Nephron progenitor cell (in vitro differentiated cells): ENCODE measurements at places on chromosomes 12 and 14.

DNA sequence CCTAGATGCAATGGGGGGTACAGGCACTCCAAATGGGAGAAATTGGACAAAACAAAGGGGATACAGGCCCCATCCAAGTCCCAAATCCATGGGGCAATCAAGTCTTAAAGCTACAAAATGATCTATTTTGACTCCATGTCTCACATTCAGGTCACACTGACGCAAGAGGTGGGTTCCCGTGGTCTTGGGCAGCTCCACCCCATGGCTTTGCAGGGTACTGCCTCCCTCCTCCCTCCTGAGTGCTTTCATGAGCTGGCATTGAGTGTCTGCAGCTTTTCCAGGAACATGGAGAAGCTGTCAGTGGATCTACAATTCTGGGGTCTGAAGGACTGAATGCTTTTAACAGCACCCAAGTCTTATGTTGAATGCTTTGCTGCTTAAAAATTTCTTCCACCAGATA lies 274.5 kb upstream of the LRIG3 start:
- no peaks in the 10 kb centered on the region for H3K36me3 ChIP-seq
- H3K4me1 ChIP-seq = no peaks in the 10 kb centered on the region
- peaks cover 2% of the 10 kb centered on the region for H3K27me3 ChIP-seq
- DNase-seq = no peak
- H3K4me3 ChIP-seq = no peak overlapping the region
- no peak overlapping the region for H3K27ac ChIP-seq

DNA sequence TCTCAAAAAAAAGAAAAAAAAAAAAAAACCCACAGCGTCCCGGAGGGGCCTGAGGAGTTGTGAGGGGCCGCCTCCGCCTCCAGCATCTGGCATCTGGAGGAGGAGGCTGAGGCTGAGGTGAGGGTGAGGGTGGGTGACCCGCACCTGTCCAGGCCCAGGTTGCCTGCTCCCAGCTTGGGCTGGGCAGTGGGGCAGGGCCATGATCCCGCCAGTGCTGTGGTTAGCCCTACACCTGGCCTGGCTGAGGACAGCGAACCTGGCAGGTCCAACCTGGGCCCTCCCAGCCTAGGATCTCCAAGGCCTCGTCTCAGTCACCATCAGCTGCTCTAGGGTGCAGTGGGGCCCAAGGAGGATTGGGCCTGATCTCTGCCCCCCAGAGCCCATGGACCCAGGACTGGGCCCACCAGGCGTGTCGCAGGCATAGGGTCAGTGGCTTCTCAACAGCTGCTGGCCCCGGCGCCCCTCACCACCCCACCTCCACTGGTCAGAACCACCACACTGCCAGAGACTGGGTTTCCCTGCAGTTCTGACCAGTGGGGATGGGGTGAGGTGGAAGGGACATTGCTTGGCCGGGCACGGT lies 36.3 kb upstream of the RCOR1 start:
- H3K4me1 ChIP-seq = peaks cover 14% of the 10 kb centered on the region
- H3K4me3 ChIP-seq = no peak overlapping the region
- DNase-seq = no peak

DNA sequence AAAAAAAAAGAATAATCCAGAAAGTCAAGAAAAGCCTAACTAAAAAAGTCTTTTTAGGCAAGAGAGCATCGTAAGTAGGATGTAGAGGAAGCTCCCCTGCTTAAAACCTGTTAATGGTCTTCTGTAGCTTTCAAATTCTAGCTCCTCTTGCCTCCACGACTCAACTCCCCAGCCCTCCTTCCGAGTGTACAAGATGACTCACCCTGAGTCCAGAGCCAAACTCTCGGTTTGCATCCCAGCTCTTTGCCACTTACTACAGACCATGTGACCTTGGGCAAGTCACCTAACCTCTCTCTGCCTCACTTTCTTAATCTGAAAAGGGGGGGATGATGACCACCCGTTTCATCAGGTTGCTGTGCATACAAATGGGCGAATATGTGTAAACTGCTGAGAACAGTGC lies 460.4 kb downstream of the DPF3 start:
- H3K4me1 ChIP-seq = peaks cover 4% of the 10 kb centered on the region
- DNase-seq = no peak
- peaks cover 12% of the 10 kb centered on the region for H3K27me3 ChIP-seq
- H3K36me3 ChIP-seq = no peaks in the 10 kb centered on the region
- H3K4me3 ChIP-seq = no peak overlapping the region

GRCh38 chr14:61752626-61753025 lies 9.6 kb upstream of the SNAPC1 start:
- H3K27ac ChIP-seq = no peak overlapping the region
- H3K4me1 ChIP-seq = peaks cover 53% of the 10 kb centered on the region
- DNase-seq = no peak
- peaks cover 7% of the 10 kb centered on the region for H3K27me3 ChIP-seq

DNA sequence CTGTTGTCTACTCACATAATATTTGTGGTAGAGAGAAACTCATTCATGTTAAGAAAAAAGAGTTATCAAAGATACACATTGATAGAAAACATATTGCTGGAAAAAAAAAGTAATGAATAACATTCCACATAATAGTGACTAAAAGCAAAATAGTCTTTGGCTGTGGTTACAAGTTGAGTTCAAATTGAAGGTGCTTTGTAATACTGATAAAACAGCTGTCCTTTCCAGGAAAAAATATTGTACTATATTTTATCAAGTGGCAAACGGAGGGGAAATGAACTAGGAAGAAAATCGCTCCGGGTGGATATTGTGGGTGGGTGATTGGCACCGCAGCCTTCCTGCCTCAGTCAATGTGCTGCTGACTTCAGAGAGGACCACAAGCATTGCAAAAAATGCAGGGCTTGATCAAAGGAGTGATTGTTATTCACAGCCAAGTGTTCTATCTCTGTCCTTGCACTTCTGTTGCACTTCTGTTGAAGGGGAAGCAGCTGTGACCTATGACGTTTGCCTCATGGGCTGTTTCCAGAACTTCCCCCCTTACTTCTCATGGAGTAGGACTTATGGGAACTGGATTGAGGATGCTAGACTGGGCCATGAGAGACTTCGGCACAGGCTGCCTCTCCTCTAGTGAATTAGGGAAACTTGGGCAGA lies 114.4 kb downstream of the VRK1 start:
- DNase-seq = no peak
- H3K27me3 ChIP-seq = peaks cover 15% of the 10 kb centered on the region
- no peak overlapping the region for H3K27ac ChIP-seq
- H3K4me1 ChIP-seq = peaks cover 5% of the 10 kb centered on the region
- H3K4me3 ChIP-seq = no peak overlapping the region
- peaks cover 46% of the 10 kb centered on the region for H3K36me3 ChIP-seq

GRCh38 chr14:62776300-62776699 lies 269.0 kb downstream of the KCNH5 start:
- DNase-seq = no peak
- no peak overlapping the region for H3K27ac ChIP-seq
- H3K27me3 ChIP-seq = no peaks in the 10 kb centered on the region
- no peaks in the 10 kb centered on the region for H3K4me1 ChIP-seq
- no peak overlapping the region for H3K4me3 ChIP-seq

DNA sequence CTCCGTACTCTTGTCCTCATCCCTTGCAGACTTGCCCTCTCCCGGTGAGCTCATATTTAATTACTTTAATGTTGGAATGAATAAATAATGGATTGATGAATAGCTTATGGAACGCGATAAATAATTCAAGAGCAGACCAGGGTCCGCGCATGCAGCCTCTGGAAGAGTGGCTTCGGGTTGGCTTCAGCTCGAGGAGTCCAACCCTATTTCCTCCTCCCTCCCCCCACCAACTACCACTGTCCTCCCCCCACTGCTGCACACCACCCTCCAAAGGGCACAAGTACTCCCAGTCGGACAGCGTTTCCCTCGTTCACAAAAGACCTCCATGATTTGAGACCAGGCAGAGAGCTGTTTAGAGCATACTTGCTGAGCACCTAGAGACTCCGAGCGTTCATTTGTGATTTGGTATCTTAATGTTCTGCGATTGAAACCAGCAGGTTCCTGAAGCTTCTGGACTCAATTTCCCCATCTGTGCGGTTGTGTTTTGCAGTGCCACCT lies 647 bp upstream of the SIX1 start:
- peaks cover 32% of the 10 kb centered on the region for H3K36me3 ChIP-seq
- peak overlapping the region; percentile 97 for H3K4me3 ChIP-seq
- peak overlapping the region; percentile 97 for H3K27ac ChIP-seq
- peaks cover 63% of the 10 kb centered on the region for H3K4me1 ChIP-seq
- peak; percentile 44 for DNase-seq

GRCh38 chr14:21102521-21103410 lies 1.9 kb downstream of the TMEM253 start:
- H3K4me3 ChIP-seq = peak overlapping the region; percentile 89
- H3K36me3 ChIP-seq = no peaks in the 10 kb centered on the region
- peak overlapping the region; percentile 88 for H3K27ac ChIP-seq
- DNase-seq = no peak

DNA sequence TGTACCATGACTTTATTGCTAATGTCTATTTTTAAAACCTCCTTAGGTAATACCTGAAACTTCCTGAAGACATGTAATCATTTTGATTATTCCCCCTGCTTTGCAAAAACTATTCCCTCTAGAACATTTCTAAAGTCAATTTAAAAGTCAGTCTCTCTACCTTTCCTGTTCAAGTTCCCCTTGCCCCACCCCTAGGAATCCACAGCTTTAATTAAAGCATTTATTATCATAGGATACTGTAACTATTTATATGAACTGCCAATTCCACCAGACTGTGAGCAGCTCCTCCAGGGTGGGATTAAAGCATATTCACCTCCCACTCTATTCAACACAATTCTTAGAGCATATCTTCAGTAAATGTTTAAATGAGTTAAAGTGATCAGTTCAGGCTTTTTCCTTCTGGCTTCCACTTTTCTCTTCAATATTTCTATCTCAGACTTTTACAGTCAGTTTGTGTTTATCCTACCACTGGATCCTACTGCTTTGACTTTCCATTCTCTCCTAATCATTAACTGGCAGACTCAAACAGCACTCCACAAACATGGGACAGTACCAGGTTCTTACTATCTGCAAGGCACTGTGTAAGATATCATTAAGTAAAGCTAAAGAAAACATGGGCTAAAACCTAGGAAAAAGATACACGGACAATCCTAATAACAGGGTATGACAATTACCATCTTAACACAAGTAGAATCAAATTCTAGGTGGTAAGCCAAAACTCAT lies 39.1 kb downstream of the PTPN21 start:
- H3K27ac ChIP-seq = peak overlapping the region; percentile 98
- peaks cover 37% of the 10 kb centered on the region for H3K36me3 ChIP-seq
- no peak for DNase-seq
- no peaks in the 10 kb centered on the region for H3K27me3 ChIP-seq

DNA sequence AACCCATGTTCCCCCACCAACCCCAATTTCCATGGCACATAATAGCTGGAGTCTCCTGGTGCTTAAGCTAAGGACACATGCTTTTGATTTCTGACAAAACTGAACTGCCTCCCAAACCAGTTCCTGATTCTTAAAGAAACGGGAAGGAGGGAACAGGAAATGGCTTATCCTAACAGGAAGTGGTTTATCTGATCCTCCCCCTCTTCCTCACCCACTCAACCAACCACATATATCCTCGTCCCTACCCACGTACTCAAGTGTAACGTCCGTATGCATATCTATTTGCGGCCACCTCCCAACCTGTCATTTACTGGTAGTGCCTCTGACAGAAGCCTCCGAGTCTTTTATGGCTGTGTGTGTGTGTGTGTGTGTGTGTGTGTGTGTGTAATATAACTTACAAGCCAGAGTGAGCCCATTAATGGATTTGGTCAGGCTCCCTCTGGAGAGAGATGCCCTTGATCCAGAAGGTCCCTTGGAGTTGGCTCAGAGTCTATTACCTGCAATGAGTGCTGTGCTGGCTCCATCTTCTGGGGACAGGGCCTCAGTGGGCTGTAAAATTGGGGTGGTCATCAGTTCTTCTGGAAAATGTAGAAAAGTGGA lies 7.7 kb downstream of the DAZAP2 start:
- no peak for DNase-seq
- no peak overlapping the region for H3K4me3 ChIP-seq
- peaks cover 4% of the 10 kb centered on the region for H3K27me3 ChIP-seq
- peaks cover 32% of the 10 kb centered on the region for H3K4me1 ChIP-seq

DNA sequence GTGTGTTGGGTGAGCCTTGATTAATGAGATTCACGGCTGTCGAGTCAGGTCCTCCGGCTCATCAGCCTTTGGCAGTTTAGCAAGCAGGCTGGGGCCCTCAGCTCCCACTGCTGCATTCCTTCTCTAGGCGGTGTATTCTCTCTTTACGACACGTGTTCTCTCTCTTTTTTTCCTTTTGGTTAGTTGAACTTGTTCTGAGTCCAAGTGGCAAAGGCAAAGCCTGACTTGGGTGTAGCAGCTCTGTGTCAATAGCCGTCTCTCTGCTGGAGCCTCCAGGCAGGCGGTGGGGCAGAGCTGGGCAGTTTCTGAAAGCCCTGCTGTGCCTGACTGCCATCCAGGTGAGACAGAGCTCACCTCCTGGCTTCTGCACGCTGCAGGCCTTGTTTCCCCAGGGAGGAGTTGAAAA lies 46.6 kb downstream of the SUSD6 start:
- H3K36me3 ChIP-seq = peaks cover 5% of the 10 kb centered on the region
- peaks cover 7% of the 10 kb centered on the region for H3K27me3 ChIP-seq
- H3K27ac ChIP-seq = peak overlapping the region; percentile 82

- H3K4me3 ChIP-seq = no peak overlapping the region
- H3K27me3 ChIP-seq = peaks cover 8% of the 10 kb centered on the region
- DNase-seq = peak; percentile 26
- no peak overlapping the region for H3K27ac ChIP-seq
Measured at GRCh38 chr14:57182760-57183503, 85.8 kb downstream of the EXOC5 start.

GRCh38 chr14:43243168-43243567 lies 1263.9 kb downstream of the FSCB start:
- H3K4me3 ChIP-seq = no peak overlapping the region
- no peaks in the 10 kb centered on the region for H3K36me3 ChIP-seq
- H3K27ac ChIP-seq = no peak overlapping the region
- no peak for DNase-seq
- no peaks in the 10 kb centered on the region for H3K27me3 ChIP-seq

- no peaks in the 10 kb centered on the region for H3K36me3 ChIP-seq
- no peak overlapping the region for H3K4me3 ChIP-seq
- DNase-seq = no peak
- peaks cover 2% of the 10 kb centered on the region for H3K4me1 ChIP-seq
- peak overlapping the region; percentile 4 for H3K27ac ChIP-seq
- peaks cover 42% of the 10 kb centered on the region for H3K27me3 ChIP-seq
Measured at GRCh38 chr12:94157981-94158411, 9.6 kb downstream of the PLXNC1 start.

DNA sequence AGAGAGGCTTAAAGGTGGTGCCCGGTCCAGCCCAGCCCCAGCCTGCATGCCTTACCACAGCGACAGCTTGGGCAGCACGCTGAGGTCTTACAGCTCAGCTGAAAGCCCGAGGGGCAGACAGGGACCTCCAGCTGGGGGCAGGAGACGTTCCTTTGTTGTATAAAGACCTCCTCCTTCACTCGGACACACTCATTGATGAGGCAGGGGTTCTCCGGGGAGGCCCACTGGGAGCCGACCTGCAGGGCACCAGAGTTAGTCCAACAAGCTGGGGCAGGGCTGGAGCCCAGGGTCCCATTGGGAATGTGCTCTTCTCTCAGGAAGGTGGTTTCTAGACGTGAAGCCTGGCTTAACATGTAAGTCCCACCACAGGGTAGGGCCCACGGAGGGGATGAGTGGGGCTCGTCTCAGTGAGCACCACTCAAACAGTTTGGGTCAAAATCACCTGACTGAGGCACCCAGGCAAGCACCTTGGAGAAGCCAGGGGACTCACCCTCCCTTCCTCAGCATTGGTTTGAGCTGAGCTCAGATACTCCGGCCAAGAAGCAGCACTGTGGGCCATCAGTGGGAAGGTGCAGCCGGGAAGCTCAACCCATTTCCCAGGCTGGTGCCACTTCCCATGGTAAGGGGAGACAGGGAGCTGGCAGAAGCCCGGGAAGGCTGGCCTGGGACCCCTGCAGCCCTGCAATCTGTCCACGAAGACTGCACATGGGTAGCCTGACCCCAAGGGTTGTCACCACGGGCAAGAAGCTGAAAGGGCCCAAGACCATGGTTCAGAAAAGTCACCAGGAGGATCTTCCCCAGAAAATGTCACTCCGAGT lies 24.3 kb upstream of the ANO2 start:
- no peak overlapping the region for H3K4me3 ChIP-seq
- peaks cover 22% of the 10 kb centered on the region for H3K4me1 ChIP-seq
- H3K36me3 ChIP-seq = no peaks in the 10 kb centered on the region
